ENCODE measurements at places on chromosomes 1 and 21.
A peak's percentile ranks its signal among the peaks of the same experiment; 100 is the strongest.

DNA sequence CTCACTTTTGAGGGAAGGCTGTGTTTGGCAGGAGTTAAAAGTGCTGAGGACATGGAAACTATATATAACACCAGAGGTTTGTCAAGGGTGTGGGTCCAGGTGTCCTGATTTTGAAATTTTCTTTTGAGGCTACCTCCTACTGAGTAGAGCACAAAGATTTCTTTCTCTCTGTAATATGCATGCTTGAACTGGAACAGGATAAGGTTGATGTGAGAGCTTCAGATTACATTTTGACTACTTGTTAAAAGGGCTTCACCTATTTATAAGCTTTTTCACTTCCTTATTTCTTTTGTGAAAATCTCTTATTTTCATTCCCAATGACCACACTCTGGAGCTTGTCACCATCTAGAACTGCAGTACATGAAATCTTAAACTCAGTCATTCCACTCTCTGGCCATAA, 59.8 kb upstream of the PLA2G4A start:
- no peak for DNase-seq

DNA sequence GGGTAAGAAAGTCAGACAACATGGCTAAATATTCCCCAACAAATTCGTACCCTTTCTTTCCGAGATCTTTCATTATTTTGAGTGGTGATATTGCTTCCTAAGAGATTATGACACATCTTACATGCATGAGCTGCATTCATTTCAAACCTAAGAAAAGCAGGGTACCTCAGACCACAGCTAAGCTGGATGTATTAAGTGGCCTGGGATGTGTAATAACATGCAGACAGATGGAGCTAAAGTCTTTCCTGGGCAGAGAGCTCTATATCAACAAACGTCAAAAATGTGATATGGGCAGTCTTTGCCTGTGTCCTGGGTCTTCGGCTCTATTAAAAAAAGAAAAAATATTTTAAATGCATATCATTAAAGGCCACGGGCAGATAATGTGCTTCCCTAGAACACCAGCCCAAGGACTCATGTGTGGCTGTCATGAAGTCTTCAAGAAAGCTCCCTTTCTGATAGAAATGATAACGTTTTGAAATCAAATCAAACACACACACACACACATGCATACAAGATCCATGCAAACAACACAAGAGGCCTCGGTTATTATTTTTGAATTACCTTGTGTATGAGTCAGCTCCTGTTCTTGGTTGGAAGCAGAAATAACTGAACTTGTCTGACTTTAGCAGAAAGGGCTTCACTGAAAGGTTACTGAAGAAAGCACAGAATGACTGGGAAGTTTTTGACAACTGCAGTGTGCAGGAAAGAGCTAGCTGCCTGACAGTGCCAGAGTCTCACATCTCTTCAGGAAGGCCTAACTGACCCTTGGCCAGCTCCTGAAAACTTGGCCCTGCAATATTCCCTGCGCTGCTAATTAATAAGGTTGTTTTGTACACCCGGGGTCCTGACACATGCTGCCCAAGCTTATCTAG, 231.2 kb downstream of the DSCAM start:
- DNase-seq, result no peak

- no peak for DNase-seq
Observed at GRCh38 chr1:34415140-34415539, 238.4 kb downstream of the C1orf94 start.

GRCh38 chr21:33314111-33314510, 10.7 kb upstream of the IFNAR1 start:
- DNase-seq, result no peak

DNA sequence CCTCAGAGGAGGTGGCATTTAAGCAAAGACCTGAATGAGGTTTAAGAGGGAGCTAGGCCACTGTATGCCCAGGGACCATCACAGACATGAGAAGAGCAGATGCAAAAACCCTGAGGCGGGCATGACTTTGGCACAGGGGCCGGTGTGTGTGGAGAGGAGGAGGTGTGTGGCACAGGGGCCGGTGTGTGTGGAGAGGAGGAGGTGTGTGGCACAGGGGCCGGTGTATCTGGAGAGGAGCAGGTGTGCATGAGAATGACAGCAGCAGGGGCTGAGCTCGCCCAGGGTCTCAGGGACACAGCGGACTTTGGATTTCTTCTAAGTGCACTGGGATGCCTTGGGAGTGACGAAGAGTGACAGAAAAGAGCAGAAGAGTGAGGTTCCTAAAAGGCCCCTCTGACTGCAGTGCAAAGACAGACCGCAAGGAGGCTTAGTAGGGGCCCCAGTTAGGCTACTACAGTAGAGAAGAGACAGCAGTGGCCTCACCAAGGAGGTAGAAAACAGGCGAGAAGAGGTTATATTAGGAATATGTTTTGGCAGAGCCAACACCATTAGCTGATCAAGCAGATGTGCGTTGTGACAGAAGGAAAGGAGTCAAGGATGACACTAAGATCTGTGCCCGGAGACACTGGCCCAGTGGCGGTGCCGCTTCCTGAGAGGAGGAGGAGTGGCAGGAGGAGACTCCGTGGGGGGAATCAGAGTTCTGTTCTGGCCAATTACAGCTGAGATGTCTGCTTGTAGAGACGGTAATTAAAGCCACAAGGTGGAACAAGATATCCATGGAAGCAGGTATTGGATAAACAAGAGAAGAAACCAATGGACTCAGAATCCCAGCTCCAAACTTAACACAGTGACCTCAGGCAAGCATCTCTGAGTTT, 18.4 kb downstream of the ZBTB17 start:
- DNase-seq, result no peak

GRCh38 chr1:67166196-67166595, at the start of gene IL23R:
Gene IL23R (plus strand): TSS chr1:67166454. CDS start chr1:67168121, 1,667 bp downstream.
- no peak for DNase-seq

DNA sequence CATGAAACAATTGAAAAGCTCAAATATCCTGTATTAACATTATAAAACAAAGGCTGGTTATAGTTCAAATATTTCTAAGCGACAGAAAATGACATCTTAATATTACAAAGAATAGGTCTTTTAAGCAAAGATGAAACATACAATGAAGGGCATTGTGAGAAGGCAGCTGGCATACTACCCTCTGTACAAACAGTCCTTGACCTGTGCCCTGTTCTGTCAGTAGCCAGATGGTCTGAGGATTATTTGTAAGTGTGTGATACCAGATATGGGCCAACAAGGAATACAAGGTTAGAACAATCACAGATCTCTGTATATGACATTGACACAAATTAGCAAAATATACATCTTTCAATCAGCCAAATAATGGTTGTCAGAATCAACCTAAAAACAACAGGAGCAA, 1350.4 kb downstream of the AMY1C start:
- no peak for DNase-seq

DNA sequence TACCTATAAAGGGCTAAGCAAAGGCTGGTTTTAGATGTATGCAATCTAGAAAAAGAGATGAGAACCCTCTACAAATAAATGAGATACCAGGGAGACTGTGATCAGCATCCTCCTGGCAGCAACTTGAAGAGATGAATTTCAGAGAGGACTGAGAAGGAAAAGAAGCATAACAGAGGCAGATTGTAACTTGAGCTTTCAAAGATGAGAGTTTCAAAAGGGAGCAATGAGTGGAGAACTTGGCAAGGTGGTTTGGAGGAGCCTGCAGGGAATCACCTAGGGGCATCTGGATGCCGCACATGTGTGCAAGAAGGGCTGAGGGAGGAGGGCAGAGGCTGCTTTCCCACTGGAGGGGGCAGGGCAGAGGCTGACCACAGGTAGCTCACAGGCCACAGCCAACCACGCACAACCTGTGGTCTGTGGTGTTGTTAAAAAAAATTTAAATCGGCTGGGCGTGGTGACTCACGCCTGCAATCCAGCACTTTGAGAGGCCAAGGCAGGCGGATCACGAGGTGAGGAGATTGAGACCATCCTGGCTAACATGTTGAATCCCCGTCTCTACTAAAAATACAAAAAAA, 50.2 kb downstream of the PCNX2 start:
- DNase-seq, result no peak

DNA sequence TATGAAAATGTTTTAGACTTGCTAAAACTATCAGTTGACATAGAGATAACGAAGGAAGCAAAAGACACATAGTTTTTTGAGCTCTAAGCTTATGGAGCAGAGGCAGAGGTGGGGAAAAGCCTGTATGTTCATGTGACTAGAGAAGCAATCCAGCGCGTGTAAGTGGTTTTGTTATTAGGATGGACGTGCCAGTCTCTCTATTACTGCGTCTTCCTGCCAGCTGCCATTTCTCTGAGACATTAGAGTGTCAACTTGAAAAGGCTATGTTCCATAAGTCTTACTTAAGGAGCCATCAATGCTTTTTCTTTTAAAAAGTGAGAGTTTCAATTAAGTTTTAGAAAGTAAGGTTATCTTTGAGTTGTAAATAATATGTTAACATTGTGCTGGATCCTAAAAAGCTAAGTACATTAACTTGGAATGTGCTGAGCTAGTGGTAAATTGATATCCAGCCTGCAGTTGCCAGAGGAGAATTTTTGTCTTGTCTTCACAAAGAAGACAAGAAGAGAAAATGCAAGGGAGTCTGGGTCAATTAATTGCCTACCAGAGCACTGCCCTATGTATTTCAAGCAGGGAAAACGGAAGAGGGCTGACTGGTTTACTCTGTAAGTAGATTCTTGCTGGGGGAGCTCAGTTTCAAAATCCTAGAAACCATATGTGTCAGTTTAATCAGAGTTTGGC, 161.8 kb upstream of the B3GALT2 start:
- peak; percentile 40 for DNase-seq

DNA sequence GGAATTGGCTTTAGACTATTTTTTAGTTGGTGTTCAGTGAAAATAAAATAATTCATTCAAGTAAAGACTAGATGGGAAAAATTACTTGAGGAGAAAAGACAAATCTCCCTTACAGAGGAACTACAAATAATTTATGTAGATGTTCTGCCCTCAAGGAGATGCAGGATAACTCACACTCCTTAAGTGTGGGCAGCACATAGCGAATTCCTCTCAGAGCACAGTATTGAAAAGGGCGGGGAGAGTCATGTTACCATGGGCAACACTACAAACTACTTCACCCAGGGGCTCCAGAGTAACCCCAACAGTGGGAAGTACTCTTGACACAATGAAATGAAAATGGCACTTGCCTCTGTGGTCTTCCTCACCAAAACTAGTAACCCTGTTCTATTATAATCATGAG, 20.6 kb upstream of the LAMC2 start:
- no peak for DNase-seq

DNA sequence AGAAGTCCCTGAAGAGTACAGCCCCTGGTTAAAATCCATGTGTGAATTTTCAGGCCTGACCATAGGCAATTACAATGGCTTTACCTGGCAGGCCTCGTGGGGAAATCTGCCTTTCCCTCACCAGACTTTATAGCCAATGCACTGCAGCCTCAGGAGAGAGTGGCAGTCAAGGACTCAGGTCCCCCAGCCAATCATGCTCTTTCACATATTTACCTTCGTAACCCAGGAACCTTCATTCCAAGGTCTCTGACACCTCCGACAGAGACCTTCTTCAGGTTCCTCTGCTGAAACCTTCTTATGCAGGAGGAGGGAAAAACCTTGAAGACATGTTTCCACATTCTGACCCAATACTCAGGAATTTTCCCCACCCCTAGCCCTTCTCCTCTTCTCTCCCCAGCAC, 118.9 kb downstream of the FASLG start:
- no peak for DNase-seq

GRCh38 chr1:59057211-59057694, 239.6 kb upstream of the FGGY start:
- DNase-seq, result peak; percentile 95

GRCh38 chr21:27426196-27426595, 459.3 kb upstream of the ADAMTS5 start:
- peak; percentile 49 for DNase-seq

DNA sequence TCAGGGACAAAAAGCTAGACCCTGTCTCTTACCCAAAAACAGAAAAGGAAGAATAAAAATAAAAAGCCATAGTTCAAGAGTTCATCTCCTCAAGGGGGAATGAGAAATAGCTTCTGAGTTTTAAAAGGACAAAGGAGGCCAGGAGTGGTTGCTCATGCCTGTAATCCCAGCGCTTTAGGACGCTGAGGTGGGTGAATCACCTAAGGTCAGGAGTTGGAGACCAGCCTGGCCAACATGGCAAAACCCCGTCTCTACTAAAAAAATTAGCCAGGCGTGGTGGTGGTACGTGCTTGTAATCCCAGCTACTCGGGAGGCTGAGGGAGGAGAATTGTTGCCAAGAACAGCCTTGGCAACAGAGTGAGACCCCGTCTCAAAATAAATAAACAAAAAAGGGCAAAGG, 38.6 kb upstream of the CPLANE2 start:
- no peak for DNase-seq

- peak; percentile 59 for DNase-seq
Observed at GRCh38 chr1:161727256-161727924, 6.0 kb downstream of the FCRLB start.

DNA sequence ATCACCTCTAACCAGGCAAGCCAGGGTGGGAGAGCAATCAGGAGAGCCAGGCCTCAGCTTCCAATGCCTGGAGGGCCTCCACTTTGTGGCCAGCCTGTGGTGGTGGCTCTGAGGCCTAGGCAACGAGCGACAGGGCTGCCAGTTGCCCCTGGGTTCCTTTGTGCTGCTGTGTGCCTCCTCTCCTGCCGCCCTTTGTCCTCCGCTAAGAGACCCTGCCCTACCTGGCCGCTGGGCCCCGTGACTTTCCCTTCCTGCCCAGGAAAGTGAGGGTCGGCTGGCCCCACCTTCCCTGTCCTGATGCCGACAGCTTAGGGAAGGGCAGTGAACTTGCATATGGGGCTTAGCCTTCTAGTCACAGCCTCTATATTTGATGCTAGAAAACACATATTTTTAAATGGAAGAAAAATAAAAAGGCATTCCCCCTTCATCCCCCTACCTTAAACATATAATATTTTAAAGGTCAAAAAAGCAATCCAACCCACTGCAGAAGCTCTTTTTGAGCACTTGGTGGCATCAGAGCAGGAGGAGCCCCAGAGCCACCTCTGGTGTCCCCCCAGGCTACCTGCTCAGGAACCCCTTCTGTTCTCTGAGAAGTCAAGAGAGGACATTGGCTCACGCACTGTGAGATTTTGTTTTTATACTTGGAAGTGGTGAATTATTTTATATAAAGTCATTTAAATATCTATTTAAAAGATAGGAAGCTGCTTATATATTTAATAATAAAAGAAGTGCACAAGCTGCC, 19.8 kb downstream of the CSF1 start:
- no peak for DNase-seq

DNA sequence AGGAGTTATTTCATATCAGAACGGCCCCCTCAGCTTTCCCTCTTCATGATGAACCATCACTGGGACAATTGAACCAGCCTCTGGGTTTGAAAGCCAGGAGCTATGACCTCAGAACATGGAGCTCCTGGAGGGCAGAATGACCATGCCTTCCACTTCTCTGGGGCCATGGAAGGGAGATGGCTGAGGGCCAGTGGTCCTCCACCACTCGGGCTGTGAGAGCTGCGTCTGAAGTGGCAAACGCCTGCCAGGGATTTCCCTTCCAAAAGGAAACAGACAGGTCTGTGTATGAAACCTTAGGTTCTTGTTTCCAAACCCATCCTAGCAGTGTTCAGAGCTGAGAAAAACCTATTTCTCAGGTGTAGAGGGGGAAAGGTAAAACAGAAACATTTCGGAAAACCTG, 22.5 kb downstream of the PKP1 start:
- DNase-seq, result no peak
